ENCODE measurements at places on chromosomes 2 and 18.

- DNase-seq = no peak
These were observed 3.5 kb upstream of the RFX8 start for GRCh38 chr2:101478181-101479001.

- DNase-seq = peak; percentile 40
These were observed 417.9 kb downstream of the NRXN1 start for GRCh38 chr2:50614056-50614455.

DNA sequence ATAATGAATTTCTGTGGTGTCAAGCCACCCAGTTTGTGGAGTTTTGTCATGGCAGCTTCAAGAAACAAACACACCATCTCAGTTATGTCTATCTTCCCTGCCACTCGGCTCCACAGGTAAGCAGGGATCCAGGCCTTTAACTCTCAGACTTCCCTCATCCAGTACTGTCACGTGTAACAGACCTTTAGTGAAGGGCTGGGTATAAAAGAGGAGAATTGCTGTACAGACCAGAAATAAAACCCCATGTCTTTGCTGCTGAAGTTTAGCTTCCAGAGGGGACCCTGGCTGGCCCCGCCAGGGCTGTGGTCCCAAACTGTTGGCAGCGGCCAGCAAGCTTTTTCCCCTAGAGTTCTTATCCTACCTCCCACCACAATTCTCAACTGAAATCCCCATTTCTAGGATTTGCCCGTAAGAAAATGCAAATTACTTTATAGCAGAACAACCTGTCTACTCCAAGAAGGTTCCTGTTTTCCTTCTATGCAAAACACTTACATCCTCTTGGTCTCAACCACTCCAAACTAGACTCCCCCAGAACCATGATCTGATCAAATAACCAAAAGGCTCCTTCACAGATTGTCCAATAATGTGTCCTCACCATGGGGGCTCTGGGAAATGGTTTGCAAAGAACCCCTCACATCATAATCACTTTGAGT lies 438.0 kb upstream of the ID2 start:
- DNase-seq = no peak

DNA sequence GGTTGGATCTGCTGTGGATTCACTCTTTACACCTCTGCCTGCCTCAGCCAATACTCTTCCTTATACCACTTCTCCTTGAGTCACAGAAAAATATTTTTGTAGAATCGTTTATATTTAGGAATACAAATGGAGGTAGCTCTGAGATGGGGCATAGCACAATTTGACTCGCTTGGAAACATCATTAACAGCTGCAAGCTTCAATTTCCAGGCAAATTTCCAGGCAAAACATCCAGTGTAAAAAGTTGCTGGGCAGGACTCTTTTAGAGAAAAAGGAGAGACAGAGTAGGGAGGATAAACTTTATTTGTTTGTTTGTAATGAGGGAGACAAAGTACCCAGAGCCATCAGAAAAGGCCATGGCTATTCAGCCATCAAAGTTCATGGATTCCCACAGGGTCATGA lies 74.4 kb upstream of the SOX11 start:
- DNase-seq = no peak

- no peak for DNase-seq
These were observed 208.4 kb downstream of the FIGN start for GRCh38 chr2:163527381-163527780.

DNA sequence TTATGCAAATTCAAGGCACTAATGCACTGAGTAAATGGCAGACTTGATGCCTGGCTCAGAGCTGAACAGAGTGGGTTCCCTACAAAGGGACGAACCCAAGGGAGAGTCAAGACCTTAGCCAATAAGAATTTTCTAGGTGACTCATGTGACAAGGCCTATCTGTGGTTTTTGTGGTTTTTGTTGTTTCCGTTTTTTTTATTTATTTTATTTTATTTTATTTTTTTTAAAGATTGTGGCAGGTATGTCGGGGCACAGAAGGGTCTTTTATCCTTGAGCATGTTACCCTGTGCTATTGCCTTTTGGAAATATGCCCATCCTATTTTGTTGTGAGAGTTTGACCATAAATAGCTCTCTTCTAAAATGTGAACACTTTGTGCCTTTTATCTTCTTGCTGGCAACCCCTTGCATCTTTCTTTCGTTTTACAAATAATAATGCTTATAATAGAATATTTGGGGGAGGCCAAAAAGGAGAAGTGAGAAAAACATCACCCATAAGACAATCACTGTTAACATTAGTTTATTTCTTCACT lies 113.4 kb upstream of the AQP4 start:
- DNase-seq = no peak

GRCh38 chr2:153476491-153476815 lies 2.1 kb downstream of the RPRM start:
- DNase-seq = no peak

DNA sequence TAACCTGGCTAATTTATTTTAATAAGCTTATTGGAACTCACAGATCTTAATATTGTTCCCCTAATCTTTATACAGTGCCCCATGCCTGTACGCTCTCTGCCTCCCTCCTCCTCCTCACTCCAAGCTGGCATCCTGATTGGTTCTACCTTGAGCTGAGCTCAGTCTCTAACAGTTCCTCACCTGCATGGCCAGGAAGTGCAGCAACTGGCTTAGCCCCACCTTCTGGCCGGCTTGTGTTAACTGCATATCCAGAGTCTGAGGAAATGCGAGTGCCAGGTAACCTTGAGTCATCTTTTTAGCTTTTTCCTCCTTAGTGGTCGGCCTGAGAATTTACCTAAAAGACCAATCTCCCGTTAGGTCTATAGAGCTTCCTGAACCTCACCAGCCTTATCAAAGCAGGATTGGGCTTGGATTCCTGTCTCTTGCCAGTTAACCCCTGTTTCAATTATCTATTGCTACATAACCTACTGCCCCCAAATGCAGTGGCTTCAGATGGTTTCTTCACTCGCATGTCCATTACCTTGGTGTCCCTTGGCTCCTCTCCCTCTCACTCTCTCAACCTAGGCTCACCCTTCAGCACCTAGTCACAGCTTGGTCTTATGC lies 89.5 kb upstream of the STK39 start:
- peak; percentile 92 for DNase-seq

DNA sequence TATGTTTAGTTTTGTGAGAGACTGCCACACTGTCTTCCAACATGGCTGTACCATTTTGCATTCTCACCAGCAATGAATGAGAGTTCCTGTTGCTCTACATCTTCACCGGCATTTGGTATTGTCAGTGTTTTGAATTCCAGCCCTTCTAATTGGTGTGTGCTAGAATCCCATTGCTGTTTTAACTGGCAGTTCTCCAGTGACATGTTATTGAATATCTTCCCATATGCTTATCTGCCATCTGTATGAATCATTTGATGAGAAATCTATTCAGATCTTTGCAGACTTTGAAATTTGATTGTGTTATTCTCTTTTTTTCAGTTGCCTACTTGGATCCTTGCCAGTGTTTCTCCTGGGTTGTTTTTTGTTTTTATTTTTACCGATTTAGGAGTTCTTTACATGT lies 99.0 kb downstream of the SNTG2 start:
- no peak for DNase-seq

- no peak for DNase-seq
These were observed 6.2 kb upstream of the SATB2 start for GRCh38 chr2:199463708-199464605.

Measured in PC-3 (cell line).